ENCODE measurements at places on chromosomes 13 and 19. TPM values are rescaled to one million over a fixed set of nuclear protein-coding genes. Genes with fewer than 3 reads are reported as not detected.

A1BG gene
- 0.32 TPM for total RNA-seq

CXCL17 gene
- not detected for total RNA-seq

ARHGEF18 gene
- 31.3 TPM for total RNA-seq

ATP1A3 gene
- 1.1 TPM for total RNA-seq

C13orf42 gene
- not detected for total RNA-seq

SIGLEC5 gene
- not detected for total RNA-seq

FGF9 gene
- not detected for total RNA-seq

DNA sequence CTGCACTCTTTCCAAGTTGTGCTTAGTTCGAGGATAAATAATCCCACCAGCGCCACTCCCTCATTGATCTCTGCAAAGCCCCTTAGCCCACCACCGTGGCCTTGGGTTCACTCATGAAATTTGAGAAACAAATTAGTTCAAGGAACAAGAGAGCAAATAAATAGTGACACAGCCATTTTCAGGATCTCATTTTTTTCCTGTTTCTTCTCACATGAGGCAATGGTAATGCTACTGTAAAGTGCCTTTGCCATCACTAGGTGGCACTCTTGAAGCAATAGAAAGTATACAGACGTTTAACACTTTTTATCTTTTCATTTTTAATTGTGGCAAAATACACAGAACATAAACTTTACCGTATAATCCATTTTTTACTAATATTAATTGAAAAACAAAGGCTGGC, 76.8 kb upstream of the ZNF835 start:
- DNase-seq: no peak

GRCh38 chr13:40331802-40332201, 334.6 kb downstream of the FOXO1 start:
- DNase-seq: no peak

DNA sequence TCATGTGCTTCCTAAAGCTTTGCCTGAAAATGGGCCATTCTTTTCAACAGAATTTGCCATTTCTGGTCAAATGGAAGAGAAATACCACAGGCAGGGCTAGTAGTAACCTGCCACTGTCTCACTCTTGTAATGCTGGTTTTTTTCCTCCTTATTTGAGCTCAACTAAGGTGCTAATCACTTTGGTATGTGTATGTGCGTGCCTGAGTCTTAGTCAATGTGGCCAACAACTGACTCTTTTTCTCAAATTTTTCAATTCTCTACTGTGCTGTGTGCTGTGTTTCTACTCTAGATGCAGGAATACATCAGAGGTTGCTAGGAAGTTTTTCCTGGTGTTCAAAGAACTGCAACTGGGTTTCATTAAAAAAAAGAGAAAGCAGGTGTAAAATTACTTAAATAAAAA, 870.2 kb downstream of the EFNB2 start:
- no peak for DNase-seq

DNA sequence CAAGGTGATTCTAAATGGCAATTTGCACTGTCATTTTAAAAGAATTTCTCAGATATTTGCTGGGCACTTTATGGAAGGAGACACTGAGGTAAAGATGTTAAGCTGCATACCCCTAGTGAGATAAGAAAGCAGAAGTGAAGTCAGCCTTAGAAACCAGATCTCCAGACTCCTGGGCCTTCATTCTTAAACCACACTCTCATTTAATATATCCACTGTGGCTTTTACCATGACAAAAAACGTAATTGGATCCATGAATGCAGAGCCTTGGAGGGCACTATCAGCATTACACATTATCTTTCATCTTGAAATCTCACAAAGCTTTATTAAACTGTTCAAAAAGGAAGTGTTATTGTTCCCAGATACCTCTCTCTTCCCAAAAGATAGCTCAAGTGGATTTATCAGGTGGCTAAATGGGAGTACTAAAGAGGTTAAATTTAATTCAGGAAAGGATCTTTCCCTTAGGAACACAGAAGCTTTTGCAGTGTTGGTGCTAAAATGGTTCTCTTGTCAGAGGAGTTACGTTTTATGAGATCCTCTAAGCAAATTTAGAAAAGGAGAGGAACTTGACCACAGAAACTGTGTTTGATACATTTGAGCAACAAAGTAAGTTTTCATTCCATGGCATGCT, 1060.4 kb downstream of the EFNB2 start:
- no peak for DNase-seq

- no peak for DNase-seq
These were observed 12.1 kb upstream of the ZNF254 start for GRCh38 chr19:24074720-24075454.

DNA sequence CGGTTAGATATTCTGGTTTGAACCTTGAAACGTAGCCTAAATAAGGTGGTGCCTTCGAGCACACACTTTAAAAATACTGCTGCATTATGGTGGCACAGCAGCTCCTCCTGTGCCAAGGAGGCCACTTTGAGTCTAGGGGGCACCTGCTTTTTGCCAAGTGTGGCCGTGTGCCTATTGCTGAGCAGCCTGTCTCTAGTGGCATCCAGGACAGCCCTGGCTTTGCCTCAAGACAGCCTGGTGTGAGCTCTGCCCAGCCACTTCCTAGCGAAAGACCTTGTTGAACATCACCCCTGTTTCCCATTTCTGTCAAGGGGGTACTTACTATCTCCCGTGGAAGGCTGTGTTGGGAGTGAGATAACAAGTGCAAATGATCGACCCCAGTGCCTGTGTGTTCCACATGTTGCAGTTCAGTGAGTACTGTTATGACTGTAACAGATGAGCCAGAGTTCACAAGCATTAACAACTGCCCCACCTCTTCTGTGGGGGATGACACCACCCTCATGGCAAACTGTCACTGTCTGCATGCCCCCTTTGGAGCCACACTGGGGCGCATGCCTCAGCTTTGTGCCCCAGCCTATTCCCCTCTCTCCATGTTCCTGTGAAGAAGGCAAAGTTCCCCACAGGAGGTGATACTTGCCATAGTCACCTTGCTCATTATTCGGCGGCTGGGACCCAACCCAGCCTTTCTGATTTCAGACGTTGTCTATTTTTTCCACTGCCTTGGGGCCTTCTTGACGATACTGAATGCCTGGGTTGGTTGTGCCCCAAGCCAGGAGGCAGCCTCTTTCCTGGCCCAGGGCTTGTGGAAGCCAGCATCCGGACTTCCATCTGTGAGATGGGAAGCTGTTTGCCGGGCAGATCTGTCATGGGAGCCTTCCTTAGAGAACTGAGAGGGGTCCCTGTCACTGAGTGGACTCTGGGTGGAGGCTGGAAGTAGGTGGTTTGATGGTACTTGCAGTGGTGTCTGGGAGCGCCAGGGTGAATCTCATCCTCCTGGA, 5.4 kb downstream of the GATAD2A start:
- DNase-seq: no peak

GRCh38 chr13:84126671-84127171, 244.4 kb upstream of the SLITRK1 start:
- DNase-seq: no peak

DNA sequence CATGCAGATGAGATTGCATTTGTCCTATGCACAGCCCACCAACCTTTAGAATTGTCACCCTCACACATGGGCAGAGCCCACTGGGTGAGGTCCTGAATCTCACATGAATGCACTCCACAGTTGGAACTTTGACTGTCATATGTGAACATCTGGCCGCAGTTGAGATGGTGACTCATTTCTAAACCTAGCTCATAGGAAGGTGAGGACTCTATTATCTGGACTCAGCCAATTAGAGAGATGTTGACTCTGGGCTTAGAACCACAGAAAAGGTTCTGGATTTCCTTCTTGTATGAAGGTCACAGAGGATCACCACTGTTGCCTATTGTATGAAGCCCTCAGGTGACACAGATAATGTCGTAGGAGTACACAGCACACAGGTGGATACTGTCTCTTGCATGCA, 25.6 kb upstream of the ZNF681 start:
- no peak for DNase-seq

DNA sequence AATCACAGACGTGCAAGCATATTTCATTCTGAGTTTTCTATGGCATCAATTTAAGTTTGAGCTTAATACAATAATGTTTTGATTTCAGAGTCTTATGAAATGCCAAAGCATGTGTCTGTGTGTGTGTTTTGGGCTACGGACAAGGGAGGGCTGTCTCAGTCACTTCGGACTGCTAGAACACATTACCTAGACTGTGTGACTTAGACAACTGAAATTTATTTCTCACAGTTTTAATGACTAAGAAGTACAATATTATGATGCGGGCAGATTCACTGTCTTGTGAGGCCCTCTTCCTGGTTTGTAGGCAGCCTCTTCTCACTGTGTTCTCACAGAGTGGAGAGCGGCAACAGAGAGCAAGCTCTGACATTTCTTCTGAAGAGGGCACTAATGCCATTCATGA, 1202.0 kb downstream of the EFNB2 start:
- DNase-seq: no peak

DNA sequence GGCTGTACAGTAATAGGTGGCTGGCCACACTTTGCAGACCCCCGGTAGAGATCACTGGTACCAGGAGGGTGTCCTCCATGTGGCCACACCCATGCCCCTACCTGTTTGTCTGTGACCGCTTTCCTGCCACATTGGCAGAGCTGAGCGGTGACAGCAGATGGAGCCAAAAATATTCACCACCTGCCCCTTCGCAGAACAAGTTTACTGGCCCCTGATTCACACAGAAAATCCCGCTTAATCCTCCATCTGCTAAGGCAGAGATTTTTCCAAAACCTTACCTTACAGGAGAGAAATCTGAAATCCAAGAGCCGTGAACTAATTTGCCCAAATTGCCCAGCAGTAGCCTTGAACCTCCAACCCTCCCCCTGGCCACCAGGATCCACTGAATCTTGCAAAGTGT, 52.1 kb downstream of the MYO9B start:
- DNase-seq: no peak

- no peak for DNase-seq
These were observed at the start of gene TMEM91 for GRCh38 chr19:41376241-41376997. TSS of gene TMEM91 (plus strand) at chr19:41376533. CDS start at chr19:41378310, 1,777 bp downstream.

GRCh38 chr13:101514695-101515275, 62.3 kb downstream of the ITGBL1 start:
- no peak for DNase-seq

DNA sequence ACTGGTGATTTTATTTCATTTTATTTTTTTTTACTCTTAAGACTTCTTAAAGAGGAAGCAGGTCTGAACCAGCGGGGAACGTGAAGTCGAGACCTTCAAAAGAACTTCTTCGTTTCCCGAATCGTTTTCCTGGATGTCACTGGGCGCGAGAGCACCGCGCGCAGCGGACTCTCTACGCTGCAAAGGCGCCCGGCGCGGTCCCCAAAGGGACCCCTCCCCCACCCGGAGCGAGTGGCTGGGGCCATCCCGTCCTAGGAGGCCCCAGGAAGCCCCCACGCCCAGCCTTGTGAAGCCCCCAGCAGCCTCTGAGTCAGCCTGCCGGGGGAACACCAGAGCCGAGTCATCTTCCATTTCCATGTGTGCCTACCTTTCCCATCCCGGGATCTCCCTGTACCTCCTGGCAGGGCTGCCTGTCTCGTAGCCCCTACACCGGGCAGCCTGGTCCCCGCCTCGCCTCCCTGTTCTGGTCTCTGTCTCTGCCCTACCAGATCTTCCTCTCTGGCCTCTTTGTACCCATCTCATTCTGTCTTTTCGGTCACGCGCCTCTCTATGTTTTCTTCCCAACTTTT, 608 bp downstream of the CD70 start:
- no peak for DNase-seq
